ENCODE measurements at places on chromosomes 7 and 10.

DNA sequence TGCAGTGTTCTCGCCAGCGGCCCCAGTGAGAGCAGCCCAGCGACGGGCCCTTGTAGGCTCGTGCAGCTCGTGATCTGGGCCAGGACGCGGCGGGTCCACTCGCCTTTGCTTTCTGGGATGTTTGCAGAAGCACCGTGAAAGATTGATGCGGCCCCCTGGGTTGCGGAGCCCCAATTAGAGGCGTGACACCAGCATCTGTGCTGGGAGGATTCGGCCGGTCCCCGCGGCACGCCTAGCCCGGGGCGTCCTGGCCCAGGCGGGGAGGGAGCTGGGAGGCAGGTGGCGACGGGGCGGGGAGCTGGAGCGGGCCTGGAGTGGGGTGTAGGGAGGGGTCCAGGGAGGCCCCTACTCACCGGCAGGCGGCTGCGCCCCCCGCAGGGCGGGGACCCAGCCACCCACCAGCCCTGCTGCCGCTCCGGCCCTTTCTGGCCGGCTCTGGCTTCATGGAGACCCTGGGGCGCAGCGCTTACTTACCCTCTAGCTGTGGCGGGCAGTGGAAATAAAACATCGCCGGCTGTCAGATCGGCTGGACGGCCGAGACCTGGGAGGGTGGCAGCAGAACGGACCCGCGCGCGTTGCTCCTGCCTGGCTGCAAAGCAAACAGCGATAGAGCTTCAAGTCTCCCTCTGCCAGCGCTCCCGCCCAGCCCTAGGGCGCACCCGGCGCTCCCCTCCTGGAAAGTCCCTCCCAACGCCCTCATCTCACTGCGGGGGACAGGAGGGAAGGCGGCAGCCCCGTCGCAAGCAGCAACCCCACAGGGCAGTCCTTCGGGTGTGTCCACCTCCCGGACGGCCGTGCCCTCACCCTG lies 752 bp downstream of the DRGX start:
- DNase-seq: no peak

- DNase-seq: peak; percentile 84
Observed at GRCh38 chr7:132516042-132516840, 60.0 kb downstream of the PLXNA4 start.

DNA sequence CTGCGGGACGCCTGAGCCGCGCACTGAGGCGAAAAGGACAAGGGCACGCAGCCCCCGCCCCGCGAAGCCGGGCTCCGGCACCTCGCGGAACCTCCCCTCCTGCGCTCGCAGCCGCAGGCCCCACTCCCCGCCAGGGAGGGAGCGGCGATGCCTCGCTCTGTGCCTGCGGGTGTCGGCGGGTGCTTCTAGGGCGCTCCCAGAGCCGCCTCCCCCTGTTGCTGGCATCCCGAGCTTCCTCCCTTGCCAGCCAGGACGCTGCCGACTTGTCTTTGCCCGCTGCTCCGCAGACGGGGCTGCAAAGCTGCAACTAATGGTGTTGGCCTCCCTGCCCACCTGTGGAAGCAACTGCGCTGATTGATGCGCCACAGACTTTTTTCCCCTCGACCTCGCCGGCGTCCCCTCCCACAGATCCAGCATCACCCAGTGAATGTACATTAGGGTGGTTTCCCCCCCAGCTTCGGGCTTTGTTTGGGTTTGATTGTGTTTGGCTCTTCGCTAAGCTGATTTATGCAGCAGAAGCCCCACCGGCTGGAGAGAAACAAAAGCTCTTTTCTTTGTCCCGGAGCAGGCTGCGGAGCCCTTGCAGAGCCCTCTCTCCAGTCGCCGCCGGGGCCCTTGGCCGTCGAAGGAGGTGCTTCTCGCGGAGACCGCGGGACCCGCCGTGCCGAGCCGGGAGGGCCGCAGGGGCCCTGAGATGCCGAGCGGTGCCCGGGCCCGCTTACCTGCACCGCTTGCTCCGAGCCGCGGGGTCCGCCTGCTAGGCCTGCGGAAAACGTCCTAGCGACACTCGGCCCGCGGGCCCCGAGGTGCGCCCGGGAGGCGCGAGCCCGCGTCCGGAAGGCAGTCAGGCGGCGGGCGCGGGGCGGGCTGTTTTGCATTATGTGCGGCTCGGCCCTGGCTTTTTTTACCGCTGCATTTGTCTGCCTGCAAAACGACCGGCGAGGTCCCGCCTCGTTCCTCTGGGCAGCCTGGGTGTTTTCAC lies 519 bp downstream of the ITGB8 start:
- DNase-seq: peak; percentile 51

DNA sequence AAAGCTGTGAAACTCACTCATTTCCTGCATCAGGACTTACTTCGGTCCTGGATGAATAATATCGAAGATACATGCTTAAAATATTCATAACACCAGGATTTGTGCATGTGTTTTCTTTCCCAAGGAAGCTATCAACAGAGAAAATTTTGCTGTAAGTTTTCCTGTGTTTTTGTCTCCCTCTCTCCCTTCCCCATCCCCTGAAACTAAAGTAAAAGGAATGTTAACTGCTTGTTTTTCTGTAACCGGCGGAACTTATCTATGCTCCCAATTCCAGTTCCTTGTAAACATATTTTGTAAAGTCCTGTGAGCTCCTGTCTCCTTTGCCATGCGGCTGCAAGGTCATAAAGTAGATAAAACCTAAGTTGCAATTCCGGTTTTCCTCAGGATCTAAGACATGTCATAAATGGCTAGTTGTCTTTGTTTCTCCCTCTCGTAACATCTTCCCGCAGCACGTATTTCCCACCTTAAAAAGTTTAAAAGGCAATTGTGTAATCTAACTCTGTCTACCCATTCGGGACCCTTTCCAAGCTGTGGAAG lies 79.0 kb upstream of the POM121L12 start:
- DNase-seq: no peak

DNA sequence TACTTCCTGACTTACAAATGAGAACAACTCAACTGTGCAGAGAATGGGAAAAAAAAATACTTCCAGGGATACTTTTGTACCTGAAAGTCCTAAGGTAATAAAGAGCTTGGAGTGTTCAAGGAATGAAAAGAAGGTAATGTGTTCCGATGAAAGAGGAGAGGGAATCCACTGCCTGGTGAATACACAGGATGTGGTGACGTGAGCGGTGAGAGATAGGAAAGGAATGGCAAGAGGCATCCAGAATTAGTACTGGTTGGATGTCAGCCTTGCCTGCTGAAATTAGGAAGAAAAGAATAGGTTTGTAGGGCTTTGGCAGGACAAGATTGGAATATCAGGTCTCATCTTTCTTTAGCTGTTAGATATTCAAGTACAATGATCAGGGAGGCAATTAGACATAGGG lies 347.7 kb downstream of the POM121L12 start:
- peak; percentile 57 for DNase-seq

GRCh38 chr7:28748346-28748745 lies 209.8 kb downstream of the TRIL start:
- DNase-seq: no peak

DNA sequence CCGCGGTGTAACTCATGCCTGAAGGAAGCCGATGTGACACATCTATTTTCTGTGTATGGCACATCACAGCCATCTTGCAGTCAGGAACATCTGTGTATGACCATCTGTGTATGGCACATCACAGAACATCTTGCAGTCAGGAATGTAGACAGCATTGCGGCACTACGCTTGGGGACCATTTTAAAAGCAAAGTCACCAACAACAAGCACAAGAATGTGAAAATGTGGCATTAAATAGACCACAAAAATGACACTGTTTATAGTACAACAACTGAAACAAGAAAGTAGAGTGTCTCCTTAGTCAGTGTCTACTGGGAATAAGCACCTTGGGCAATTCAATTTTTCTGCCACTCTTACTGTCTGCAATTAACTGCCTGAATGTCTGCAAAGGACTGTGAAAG lies 124.4 kb downstream of the HGF start:
- no peak for DNase-seq

DNA sequence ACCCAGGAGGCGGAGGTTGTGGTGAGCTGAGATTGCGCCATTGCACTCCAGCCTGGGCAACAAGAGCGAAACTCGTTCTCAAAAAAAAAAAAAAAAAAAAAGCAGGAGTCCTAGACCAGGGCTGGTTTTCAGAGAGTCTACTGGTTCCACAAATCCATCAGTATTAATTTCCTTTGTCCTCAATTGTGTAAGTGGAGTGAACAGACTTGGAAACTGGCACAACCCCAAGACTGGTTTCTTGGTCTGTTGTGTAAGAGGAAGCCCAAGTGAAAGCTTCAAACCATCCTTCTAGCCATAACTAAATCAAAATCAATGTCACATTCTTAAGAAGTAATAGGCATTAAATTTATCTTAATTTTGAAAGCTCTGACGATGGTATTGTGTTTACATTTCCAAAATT lies 213.6 kb downstream of the DGKI start:
- DNase-seq: no peak

DNA sequence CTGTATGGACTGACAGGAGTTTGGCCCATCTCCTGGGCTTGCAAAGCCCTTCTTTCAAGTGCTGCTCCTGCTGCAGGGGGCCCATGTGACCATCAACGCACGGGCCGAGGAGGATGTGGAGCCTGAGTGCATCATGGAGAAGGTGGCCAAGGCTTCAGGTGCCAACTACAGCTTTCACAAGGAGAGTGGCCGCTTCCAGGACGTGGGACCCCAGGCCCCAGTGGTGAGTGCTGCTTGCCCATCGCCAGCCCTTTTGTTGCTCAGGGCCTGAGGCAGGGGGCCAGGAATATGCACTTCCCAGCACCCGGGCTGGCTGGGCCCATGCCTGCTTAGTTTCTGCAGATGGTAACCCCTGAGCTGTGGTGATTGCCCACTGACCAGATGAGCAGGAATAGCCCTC lies 8.7 kb downstream of the PGAM2 start:
- no peak for DNase-seq

- DNase-seq: no peak
Observed at GRCh38 chr7:98687111-98687751, 70.1 kb downstream of the NPTX2 start.

- DNase-seq: no peak
Observed at GRCh38 chr10:6478722-6479121, 101.4 kb downstream of the PRKCQ start.

GRCh38 chr10:127878475-127879055 lies 14.2 kb downstream of the CLRN3 start:
- DNase-seq: no peak

DNA sequence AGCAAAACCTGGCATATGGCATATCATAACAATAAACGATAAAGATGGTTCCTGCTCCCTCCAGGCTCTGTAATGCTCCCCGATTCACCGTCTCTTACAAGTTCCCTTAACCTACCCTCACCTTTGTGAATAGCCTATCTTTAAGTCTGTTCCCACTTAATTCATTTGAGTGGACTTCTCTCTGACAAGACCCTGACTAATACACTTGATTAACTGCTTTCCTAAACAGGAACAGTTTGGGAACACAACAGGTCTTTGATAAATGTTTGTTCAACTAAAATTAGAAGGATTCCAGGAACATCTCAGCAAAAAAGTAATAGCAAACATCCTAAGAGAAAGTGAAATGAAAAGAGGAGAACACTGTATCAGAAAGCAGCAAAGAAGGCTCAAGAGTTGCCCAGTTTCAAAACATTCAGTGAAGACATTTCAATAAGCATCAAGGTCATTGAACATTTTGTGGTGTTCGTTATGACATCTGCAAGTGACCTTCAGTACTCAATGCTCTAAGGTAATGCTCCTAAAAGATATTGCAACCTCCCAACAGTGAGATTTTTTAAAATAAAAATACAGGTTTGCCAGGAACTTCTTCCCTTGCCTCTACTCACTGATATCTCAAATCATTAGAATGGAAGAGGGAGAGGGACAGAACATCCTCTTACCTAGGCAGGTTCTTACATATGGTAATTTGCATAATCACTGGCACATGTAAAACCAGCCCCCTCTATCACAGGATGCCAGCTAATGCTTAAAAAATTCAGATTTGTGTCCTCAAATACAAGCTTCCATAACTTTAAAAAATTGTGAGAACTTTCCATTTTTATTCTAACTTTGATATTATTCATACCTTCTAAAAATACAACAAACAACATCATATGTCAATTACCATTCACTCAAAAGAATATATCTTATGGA lies 11.4 kb upstream of the ARHGAP12 start:
- no peak for DNase-seq

DNA sequence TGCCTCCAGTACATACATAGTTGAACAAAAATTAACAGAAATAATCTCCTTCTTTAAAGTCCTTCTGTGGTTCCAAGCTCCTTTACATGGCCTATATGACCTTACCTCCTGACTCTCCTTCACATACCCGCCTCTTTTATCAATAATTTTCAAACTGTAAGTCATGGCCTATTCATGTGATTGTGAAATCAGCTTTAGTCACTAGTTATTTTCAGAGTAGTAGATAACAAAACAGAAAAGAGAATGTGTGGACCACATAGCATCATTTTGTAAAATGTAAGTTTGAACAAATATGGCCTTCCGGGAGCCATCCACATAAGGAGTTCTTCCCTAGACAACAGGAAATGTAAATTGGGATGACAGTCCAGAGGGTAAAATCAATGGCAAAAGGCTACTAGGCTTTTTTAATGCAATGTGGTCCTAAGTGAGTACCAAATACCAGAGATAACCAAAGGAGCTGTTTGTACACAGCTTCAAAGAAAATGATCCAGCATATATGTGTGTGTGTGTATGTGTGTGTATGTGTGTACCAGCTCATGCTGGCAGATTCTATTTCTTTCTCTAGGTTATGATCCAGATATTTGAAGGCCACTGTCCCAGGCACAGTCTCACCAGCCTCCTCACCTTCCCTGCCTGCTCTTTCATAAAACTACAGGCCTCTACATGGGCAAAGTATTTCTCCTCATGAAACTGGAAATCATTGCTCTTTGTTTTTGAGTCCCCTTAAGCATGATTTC lies 12.3 kb upstream of the FAM133B start:
- no peak for DNase-seq

- no peak for DNase-seq
Observed at GRCh38 chr10:63375458-63375857, 90.3 kb downstream of the JMJD1C start.

DNA sequence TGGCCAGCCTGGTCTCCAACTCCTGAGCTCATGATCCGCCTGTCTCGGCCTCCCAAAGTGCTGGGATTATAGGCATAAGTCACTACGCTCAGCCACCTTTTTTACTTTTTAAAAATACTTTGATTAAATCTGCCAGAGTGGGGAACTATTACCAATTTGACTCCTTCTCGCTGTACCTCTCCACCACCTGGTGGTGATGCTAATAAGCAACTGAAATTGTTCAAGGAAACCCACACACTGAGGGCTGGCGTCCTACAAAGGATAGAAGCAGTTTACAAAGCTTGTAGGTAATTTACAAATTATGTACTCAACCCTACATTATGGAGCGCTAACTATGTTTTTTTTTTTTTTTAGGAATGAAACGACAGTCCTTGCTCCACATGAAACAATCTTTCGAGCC lies 111.1 kb downstream of the CPED1 start:
- no peak for DNase-seq

GRCh38 chr10:4316161-4316810 lies 509.7 kb upstream of the AKR1E2 start:
- peak; percentile 95 for DNase-seq

GRCh38 chr7:129218514-129219062 lies 6.2 kb upstream of the AHCYL2 start:
- peak; percentile 39 for DNase-seq

GRCh38 chr7:142010952-142011548 lies 15.4 kb downstream of the MGAM start:
- no peak for DNase-seq

GRCh38 chr10:61301575-61301974 lies 151.6 kb downstream of the TMEM26 start:
- DNase-seq: peak; percentile 32

- DNase-seq: no peak
Observed at GRCh38 chr10:48763403-48763965, 78.8 kb downstream of the WDFY4 start.

Data from astrocyte (in vitro differentiated cells and primary cell).